ENCODE measurements at places on chromosomes 6 and 20.

GRCh38 chr20:57902473-57902872 is 192.7 kb upstream of the PMEPA1 start:
- peak; percentile 80 for DNase-seq

GRCh38 chr6:3791526-3792203 is 40.2 kb upstream of the PXDC1 start:
- DNase-seq = no peak

DNA sequence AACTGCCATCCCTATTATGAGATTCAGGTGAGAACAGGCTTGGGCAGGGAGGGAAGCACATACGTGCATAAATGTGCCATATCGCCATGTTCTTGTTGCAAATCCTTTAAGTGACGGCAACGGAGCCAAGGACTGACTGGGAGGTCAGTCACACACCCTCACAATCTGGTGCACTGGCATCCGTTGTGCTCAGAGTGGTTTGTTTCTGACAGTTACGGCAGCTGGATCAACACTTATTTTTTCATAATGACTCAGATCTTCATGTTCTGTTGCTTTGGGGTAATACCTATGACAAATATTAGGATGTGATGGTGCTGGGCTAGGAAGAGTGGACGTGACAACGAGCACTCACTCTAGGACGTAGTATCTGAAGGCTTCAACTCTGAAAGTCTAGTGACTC is 56.2 kb upstream of the PREP start:
- no peak for DNase-seq

- no peak for DNase-seq
These were observed 34.6 kb upstream of the TAGAP start for GRCh38 chr6:159079367-159079766.

- peak; percentile 34 for DNase-seq
These were observed 25.7 kb downstream of the DSE start for GRCh38 chr6:116396441-116396840.

DNA sequence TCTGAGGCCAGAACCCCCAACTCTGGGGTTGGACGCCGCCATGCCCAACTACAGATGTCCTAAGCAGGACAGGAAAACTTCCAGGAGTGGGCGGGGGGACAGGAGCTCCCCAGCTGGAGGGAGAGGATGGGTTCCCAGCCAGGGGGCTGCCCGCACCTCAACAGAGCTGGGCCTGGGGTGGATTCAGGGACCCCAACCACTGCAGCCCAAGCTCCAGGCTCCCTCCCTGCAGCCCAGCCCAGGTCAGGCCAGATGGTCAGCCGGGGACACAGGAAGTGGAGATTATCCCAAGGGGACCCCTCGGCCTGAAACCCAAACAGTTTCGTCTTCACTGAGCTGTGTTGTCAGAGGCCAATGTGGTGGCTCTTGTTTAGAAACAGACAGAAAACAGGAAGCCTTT is 9.4 kb downstream of the LAMA5 start:
- no peak for DNase-seq

DNA sequence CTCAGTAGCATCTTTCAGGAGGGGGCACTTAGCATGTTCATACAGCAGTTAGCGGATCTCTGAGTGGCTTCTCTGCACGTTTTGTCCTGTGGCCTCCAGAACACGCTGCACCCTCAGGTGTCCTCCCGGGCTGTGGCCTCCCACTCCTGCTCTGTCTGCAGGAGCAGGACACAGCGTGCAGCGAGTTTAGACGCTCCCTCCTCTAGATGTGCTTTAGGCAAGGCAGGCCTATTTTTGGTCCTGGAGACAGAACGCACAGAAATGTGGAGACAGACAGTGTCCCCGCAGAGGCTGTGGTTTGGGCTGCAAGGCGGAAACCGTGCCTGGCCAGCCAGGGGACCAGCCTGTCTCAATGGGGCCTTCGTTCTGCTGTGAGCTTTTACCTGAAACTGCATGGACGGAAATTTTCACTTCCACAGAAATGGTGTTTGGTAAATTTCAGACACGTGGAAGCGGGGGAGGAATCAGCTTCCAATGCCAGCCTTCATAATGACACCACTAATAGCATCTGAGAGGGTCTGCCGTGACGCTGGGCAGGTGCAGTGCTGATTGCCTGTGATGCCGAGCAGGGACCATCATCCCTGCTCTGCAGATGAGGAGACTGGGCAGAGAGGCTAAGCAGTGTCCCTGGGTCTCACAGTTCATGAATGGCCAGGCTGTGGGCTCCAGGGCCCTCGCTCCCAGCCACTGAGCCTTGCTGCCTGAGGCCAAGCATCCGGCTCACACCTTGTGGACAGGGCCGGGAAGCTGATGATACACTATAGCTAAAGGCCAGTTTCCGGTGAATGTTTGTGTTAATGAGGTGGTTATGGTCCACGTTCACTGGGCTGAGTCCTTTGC is 120.9 kb downstream of the SYCP2 start:
- no peak for DNase-seq

All from fibroblast of skin of right biceps (primary cell).